ENCODE measurements at places on chromosomes 6 and 20.

- peak; percentile 23 for DNase-seq
Observed at GRCh38 chr6:20692023-20692422, 157.8 kb downstream of the CDKAL1 start.

DNA sequence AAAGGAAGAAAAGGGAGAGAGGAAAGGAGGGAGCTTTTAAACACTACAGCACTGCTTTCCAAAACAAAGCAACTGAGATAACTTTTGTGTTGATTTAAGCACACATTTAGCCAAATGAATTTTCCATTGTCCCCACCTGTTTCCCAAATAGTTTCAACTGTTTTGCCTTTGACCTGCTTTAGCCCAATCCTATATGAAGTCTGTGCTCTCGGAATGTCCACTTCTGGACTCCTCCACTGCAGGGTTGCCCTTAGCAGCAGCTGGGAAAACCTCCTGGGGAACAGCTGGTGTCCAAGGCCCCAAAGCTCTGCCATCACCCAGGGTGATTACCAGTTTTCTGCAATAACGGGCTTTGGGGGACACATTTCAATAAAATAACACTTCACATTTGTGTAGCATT, 44.9 kb upstream of the PKHD1 start:
- DNase-seq = no peak

DNA sequence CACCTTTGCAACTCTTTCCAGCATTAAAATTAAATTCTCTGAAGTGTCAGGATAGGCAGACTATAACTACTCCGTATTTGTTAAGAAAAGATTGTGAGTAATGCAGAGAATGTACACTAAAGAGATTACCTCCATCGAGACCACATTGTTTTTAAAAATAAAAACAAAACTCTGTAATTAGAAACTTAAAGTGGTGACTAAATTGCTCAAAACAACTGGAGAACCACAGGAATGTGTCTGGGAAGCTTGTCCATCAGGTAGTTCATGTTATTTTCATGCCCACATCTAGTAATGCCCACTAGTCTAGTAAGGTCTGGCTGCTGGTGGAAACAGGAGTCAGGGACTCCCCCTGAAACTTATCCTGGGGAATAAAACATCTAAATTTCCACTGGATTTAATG, 103.0 kb upstream of the FOXQ1 start:
- DNase-seq = no peak

GRCh38 chr20:52190437-52191131, 995 bp downstream of the ZFP64 start:
- DNase-seq = peak; percentile 26

GRCh38 chr6:46734867-46735719, at the start of gene PLA2G7:
Gene PLA2G7 (minus strand): TSS chr6:46735375. CDS start chr6:46722891, 12,484 bp downstream.
- no peak for DNase-seq

DNA sequence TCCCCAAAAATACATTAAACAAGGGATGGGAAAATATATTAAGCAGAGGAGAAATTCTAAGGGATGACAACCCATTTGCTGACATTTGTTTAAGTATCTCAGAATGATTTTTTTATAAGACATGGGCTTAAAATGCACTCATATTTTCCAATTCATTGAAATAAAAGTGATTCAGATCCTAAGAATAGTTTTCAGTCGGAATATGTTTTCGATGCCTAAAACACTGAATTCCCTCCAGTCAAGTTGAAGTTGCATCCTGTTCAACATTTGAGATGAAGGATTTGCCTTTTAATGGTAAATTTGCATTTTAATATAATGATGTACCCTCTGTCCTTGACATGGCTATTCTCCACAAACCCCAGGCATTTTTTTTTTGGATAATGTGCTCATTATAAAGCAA, 79.3 kb downstream of the PTCHD4 start:
- no peak for DNase-seq

DNA sequence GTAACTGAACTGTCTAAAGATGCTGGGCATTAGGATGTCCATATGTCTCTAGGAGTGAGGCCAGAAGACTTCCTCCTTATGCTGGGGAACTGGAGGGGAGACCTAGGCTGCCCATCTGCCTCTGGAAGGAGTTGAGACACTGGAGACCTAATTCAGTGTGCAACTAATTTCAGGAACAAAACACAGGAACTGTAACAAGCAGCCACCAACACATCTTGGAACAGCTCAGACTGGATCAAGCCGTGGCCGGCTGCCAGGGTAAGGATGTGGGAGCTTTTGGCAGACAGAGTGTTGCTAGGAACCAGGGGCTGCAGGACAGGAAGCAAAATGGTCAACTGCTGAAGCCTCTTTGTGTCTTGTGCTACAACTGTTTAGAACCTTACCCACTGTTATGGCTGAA, 16.4 kb upstream of the MAS1 start:
- DNase-seq = peak; percentile 2

DNA sequence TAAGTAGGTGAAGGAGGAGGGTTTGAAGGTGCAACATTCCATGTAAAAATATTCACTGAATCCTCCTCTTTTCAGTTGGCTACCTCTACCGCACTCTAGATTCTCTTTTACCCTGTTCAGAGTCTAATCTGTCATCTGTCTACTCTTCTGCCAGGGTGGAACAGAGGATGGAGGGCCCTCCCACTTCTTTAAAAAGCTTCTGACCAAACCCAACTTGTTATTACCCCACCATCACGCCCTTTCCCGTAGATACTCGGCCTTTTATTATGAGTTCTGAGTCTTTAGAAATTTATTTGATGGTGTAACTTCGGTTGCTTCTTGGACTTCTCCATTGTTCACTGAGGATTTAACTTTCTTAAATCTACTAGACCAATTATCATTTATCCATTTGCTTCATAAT, 11.7 kb downstream of the STX11 start:
- DNase-seq = no peak

- DNase-seq = no peak
Observed at GRCh38 chr6:1850121-1850839, 240.6 kb downstream of the FOXC1 start.

DNA sequence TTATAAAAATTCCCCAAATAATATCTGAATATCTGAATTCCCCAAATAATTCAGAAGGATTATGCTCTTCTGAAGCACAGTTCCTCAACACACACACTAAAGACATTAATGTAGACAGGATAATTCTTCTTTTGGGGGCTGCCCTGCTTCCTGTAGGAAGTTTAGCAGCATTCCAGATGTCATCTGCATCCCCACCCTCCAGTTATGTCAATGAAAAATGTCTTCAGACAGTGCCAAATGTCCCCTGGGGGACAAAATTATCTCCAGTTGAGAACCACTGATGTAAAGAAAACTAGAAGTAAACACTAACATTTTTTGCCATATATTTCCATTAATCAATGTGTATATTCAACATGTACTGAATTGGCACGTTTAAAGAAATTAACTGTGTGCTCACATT, 25.9 kb upstream of the NAA20 start:
- DNase-seq = peak; percentile 39

GRCh38 chr6:141472162-141472928, 660.4 kb upstream of the GJE1 start:
- no peak for DNase-seq

GRCh38 chr6:71412559-71413140, 124.0 kb downstream of the OGFRL1 start:
- no peak for DNase-seq

DNA sequence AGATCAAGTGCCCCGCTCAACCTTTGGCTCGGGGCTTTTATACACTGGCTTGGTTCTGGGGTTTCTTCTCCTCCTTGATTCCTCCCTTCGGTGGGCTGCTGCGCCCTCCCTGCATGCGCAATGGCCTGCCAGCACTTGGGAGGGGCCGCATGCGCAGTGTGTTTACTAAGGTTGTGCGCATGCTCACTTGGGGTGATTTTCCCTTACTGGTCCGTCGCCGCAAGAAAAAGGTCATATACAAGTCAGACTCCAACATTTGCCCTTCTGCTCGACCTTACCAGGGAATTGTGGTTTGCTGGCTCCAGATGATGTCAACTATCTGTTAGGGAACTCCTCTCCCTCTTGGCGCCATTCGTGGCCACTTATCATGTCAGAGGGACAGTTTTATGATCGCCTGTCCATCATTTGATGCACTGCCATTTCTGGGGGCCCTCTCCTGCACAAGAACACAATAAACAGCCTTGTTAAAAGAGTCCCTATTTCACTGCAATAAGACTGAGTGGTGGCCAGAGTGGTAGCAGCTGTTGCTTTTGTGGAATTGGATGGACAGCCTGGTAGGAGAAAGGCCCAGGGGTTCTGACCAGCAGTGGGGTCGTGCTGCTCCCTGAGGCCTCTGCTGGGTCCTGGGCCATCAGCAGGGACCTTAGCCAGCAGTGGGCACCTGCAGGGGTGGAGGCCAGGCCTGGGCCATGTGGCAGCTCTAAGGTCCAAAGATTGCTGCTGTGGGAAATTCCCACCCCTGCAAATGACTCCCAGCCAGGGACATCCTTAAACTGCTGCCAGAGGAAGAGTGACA, 2.8 kb upstream of the LBP start:
- DNase-seq = peak; percentile 26

DNA sequence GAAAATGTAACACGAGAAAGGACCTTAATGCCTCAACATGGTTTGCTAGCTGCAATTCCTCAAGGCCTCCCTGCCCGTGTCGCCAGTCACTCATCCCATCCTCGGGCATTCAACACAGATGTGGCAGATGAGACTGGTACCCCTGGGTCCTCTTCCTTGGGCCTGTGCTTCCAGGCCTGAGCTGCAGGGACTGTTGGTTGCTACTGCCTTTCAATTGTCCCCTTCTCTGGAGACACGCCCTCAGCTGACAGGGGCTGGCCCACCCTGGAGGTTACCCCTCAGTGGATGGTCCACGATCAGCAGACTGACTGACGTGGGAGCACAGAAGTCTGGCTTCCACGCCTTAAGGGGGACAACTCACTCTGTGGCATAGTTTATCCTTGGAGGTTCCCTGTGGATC, 495.1 kb upstream of the CHD6 start:
- no peak for DNase-seq

GRCh38 chr6:44679438-44680201, 292.1 kb downstream of the CDC5L start:
- peak; percentile 51 for DNase-seq

DNA sequence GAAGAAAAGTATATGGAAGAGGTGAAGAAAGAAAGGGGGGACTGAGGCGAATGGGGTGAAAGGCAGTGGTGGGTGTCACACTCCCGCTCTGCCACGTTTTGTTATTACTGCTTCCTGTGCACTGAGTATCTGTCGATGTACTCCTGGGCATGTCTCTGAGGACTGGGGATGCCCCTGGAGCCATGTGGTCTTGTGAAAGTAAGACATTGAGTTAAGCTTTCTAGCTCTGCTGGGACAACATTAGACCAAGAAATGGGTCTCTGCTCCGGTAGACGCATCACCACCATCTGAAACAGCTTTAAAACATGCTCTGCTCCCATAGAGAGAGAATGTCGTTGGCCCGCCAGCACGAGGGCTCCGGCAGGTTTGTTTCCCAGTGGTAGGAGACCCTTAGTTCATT, 40.0 kb downstream of the IRF4 start:
- no peak for DNase-seq

GRCh38 chr6:93376026-93376540, 43.3 kb downstream of the EPHA7 start:
- no peak for DNase-seq

GRCh38 chr6:122753688-122754056, 25.8 kb upstream of the FABP7 start:
- no peak for DNase-seq

DNA sequence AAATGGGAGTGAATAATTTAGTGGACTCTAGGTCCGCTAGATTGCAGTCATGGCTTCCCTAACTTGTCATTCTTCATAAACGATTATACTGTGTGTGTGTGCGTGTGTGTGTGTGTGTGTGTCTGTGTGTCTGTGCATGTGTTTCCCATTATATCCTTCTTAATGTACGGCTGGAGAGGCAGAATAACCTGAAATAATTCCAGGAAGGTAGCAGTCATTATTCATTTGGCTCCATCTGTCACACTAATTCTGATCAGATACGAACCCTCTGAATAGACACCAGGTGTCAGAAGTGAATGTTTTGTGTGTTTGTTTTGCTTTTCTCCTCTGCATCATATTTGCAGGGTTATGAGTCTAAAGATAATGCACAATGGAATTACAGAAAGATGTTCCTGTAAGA, 372.9 kb downstream of the DOK5 start:
- DNase-seq = no peak

GRCh38 chr6:33593414-33593727, 13.3 kb upstream of the BAK1 start:
- DNase-seq = no peak

- DNase-seq = peak; percentile 86
Observed at GRCh38 chr6:121520337-121521163, 85.1 kb downstream of the GJA1 start.

- DNase-seq = no peak
Observed at GRCh38 chr20:49742948-49743347, 29.3 kb upstream of the B4GALT5 start.
